ENCODE measurements at places on chromosomes 5 and 9.
A peak's percentile ranks its signal among the peaks of the same experiment; 100 is the strongest.

- DNase-seq, result no peak
Observed at GRCh38 chr9:81058782-81059181, 630.6 kb downstream of the TLE1 start.

DNA sequence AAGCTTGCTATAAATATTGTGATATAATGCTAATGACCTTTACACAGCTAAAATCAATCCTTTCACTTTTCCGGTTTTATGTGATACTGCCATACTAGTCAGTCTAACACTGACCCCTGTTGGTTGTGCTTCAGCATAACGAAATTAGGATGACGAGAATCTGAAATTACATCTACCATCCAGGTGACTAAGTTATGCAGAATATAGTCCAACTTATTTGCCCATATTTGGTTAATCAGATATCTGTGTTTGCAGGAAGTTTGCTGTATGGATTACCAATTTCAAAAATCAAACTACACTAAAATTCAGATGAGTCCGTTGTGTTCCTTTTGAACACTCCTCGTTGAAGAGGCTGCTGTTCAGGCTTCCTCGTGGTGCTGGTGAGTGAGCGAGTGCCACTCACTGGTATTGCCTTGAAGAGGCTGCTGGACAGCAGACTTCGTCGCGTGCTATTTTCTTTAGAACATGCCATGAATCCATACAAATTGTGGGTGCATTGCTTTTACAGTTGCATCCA, 32.5 kb downstream of the TENT4A start:
- DNase-seq, result peak; percentile 20

- DNase-seq, result no peak
Observed at GRCh38 chr9:91677331-91677730, 253.7 kb upstream of the NFIL3 start.

GRCh38 chr5:161258438-161258837, 288.1 kb downstream of the GABRB2 start:
- DNase-seq, result no peak

DNA sequence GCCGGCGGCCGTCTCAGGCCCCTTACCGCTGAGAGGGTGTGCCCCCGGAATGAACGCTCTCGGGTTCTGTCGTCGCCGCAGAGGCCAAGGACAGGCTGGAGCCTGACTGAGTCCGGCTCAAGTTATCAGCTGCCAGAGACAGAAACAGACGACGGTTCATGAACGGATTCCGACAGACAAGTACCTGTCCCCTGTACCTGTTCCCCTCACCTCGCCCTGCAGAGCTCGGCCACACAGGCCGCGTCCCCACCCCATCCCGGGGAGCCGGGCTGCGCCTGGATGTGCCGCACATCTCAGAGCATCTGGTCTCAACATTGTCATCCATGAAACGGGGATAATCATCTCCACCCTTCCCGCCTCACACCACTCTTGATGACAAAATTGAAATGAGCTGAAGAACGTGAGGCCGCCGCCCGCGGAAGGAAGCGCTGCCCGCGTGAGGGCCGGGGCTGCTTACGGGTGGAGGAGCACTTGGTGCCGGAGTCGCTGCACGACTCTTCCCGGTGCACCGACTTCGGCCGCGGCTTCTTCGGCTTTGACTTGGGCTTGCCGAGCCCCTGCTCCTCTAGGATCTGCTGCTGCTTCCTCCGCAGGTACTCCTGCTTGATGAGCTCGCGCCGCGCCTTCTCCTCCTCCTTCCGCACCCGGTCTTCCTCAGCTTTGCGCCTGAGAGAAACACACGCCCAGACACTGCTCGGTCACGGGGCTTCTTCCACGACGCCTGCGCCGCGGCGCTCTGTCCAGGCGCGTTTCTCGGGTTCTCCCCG, 89.2 kb downstream of the CAMSAP1 start:
- DNase-seq, result no peak

All from NCI-H524 treated with DMSO at 0.1 percent for 48 hours (cell line).